Astrocyte of the spinal cord (primary cell): ENCODE measurements at places on chromosomes 3 and 15.

GRCh38 chr3:57556459-57557084 is 498 bp downstream of the PDE12 start:
- no peak for DNase-seq

DNA sequence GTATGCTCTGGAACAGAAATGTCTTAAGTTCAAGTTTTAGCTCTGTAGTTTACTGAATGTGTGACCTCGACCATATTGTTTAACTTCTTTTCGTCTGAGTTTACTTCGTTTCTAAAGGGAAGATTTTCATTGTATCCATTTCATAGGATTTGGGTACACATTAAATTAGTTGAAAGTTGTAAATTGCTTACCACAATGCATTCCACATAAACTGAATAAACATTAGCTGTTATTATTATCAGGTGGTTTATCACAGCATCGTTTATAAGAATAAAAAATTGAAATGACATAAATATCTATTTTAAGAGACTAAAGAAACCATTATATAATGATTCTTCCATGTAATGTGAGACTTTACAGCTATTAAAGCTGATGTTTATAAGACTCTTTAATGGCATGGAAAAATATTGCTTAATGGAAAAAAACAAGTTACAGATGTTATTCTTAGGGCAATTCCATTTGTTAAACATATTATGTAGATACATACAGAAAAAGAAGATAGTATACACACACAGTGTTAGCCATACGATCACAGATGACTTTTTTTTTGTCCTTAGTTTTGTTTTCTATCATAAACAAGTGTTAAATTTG is 342.3 kb upstream of the SGO1 start:
- DNase-seq, result no peak

DNA sequence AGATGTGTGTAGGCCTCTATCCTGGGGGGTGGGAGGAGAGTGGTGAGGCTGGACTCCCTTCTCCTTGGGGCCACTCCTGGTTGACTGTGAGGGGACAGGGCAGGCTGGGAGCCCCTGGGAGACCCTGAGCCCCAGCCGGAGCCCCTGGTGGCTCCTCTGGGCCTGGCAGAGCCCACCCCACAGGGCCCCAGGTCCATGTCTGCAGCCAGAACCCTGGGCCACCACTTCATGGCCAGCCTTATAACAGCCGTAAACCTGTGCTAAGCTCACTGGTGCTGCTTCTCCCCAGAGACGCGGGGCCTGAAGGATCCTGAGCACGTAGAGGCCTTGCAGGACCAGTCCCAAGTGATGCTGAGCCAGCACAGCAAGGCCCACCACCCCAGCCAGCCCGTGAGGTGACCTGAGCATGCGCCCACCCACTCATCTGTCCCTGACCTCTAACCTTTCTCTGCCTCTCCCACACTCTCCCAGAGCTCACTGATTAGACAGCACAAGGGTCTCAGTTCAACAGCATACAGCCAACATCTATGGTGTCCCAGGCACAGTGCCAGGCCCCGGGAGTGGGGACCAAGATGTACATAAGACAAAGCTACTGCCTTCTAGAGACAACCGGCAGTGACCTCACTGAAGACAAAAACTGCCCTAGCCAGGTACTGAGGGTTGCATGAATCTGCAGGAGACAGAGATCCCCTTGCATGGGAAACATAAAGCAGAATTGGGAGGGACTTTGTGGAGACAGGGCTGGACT is 3.5 kb downstream of the NR2E3 start:
- no peak for DNase-seq

GRCh38 chr3:129699199-129699598 is 92.7 kb upstream of the PLXND1 start:
- DNase-seq, result peak; percentile 17

GRCh38 chr3:39637807-39638206 is 170.3 kb downstream of the MOBP start:
- peak; percentile 20 for DNase-seq

GRCh38 chr15:63172851-63173451 is 15.7 kb upstream of the RPS27L start:
- DNase-seq, result no peak

DNA sequence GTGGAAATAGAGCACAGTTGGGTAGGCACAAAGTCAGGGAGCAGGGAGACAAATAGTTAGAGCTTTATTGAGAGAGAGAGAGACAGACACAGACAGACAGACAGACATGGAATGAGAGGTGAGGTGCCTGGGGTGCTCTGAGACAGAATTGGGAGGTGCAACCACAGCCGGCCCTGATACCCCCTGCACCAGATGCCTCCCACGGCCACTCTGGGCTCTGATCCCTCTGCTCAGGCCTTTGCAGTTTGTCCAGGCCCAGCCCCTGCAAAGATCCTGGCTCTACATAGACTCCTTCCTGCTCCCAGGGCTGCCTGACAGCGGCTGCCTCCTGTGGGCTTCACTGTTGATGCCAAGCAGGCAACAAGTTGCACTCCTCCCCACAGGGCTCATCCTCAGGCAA is 283.8 kb downstream of the GABRG3 start:
- DNase-seq, result no peak

DNA sequence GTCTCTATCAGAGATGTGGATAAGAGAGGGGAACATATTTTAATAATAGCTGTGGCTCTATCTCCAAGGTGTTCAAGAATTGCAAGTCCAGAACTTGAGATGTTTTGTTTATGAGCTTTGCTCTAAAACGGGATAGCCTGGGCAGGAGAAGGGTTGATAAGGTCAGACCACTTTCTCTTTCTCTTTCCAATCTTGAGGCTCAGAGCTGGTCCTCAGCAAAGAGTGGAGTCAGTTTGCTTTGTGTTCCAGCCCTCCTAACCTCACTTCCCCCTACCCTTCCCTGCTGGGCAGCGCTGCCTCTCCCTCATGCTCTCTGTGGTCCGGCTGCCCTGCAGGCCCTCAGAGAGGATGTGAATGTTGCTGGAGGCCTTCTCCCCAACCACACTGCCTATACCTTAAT is 13.8 kb downstream of the KLHL6 start:
- no peak for DNase-seq

GRCh38 chr3:14118400-14119381 is 6.0 kb downstream of the CHCHD4 start:
- DNase-seq, result no peak

DNA sequence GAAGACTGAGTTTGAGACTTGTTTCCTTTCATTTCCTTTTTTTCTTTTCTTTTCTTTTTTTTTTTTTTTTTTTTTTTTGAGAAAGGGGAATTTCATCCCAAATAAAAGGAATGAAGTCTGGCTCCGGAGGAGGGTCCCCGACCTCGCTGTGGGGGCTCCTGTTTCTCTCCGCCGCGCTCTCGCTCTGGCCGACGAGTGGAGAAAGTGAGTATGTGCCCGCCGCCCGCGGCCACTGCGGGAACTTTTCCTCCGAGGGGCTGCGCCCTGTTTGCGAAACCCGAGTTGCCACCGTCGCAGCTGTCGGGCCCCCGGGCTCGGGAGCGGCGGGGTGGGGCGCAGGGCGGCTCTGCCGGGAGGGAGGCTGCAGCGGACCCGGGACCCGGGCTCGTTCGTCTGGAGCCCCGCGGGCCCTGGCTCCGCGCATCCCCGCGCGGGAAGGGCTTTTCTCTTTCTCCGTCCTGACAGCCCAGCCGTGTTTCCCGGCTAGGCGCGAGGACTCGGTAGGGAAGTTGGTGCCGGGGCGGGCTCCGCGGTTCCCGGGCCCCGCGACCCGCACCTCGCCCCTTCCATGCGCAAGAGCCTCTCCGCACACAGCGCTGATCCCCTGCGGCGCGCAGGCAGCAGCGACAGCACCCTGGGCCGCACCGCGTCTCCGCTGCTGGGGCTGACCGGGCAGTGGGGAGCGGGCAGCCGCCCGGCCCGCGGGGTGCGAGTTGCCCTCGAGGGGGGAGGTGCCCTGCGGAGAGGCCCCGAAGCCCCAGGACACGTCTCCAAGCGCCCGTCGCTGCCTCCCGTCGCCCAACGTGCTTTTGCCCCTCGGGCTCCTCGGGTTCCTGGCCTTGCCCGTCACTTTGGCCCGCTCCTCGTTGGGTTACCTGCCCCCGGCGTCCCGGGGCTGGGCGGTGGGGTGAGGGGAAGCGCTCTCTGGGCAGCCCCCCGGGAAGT is 1.4 kb downstream of the IGF1R start:
- DNase-seq, result no peak

- no peak for DNase-seq
Measured at GRCh38 chr3:61734749-61735686, 173.6 kb downstream of the PTPRG start.

GRCh38 chr15:31303726-31304648 is 22.6 kb upstream of the KLF13 start:
- no peak for DNase-seq

DNA sequence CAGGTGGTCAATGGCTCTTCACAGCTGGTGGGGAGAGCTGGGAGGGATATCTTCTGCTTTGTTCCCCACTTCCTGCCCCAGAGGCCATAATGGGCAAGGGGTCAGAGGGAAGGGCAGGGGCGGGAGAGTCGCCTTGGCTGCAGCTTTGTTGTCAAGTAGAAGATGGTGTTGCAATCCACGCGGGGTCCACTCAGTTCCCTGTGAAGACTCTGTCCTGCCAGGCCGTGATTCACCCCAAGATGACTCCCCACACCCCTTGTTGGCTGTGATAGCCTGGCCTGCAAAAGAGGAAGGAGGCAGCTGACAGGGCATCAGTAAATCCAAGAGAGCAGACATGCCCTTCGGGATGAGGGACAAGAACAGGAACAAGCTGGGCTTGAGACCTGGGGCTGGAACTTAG is 6.9 kb downstream of the GALNT15 start:
- DNase-seq, result no peak

- DNase-seq, result peak; percentile 92
Measured at GRCh38 chr15:32979710-32980109, 214.8 kb downstream of the FMN1 start.

DNA sequence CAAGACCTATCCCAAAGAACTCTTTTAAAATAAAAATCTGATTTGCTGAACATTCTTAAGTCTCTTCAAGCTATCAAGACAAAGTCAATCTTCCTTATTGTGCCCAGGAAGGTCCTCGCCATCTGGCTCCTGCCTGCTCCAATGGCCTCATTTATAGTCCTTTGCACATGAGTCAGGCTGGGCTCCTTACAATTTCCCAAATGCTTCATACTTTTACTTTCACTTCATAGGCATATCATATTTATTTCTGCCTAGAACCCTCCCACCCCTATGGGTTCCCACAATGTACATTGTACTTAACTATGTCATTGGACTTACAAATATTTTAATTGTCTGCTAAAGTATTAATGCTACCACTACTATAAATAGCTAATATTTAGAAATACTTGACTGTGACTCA is 9.1 kb downstream of the THRB start:
- DNase-seq, result no peak

- DNase-seq, result no peak
Measured at GRCh38 chr15:41928100-41928499, 34.2 kb upstream of the SPTBN5 start.

DNA sequence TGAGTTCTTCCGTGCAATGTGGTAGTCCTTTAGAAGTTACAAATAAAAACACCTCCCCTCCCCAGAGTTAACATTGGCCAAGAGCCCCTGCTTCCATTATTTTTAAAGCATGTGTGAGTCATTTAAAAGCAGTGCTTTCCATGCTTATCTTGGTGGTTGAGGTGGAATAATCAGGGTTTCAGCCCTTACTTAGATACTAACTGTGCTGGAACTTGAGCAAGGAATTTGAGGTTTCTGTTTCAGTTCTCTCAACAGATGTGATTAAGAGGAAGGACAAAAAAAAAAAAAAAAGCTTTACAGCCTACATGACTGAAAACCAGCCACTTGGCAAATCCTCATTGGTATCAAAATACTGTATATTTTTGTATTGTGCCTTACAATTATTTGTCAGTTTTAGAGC is 64.5 kb downstream of the CGNL1 start:
- DNase-seq, result peak; percentile 91

DNA sequence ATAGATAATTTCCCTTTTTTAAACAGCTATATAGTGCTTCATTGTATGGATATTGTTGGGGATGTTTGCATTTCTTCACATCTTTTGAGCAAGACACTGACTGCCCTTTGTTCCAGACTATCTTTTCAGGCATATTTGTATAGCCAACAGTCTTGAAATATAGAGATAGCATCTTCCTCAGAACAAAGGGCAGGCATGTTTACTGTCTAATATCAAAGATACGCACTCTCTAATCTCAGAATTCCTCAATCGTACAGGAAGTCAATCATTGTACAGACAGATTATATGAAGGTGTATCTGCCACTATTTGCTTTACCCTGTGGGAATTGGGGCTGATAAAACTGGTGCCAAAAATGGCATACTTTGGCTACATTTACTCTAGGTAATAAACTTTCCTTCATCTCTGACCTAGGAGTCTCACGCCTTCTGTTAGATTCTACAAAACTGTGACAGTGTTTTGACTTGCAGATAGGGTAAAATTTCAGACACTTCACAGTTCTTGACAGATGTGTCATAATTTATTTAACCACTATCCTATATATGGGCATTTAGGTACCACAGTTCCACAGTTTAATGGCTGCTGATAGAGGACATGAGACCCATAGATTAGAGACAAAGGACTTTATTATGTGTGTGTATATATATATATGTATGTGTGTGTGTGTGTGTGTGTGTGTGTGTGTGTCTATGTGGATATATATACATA is 321.0 kb downstream of the IGSF11 start:
- DNase-seq, result no peak

DNA sequence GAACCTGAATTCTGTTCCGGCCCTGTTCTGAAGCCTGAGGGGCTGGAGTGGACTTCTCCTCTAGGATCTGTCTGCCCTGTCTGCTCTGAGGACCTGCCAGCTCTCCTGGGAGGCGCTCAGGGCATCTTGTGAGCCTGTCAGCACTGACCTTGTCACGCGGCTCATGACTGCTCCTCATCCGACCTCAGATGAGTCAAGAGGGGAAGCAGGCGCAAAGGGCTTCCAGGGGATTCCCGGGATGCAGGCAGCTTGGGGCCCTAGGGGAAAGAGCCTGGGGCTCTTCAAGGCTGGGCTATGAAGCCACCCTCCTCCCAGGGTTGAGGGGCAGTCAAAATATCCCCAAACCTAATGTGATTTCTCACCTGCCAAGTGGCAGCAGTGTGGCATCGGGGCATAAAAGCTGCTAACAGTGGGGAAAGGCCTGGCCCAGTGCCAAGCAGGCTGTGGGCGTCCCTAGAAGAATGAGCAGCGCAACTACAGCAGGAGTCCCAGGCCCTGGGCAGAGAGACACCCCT is 27.6 kb upstream of the ANKDD1A start:
- DNase-seq, result peak; percentile 71

DNA sequence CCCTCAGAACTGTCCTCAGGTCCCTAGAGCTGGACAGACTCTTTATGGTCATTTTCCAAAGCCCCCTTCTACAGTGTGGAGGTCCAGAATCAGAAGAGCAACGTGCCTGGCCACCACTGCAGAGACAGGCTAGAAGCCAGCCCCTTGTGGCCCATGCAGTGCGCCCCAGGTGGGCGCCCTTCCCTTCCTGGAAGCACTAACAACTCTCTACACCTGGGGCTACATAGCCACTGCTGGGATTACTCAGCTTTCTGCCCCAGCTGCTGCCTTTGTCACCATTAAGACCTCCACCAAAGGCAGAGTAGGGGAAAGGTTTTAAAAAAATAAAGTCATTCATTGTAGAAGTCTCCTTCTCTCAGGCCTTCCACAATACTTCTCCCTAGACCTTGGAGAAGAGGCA is 2.3 kb downstream of the RASGRP1 start:
- DNase-seq, result no peak
